ENCODE measurements at places on chromosomes 3 and 15. TPM values are rescaled to one million over a fixed set of nuclear protein-coding genes. Genes with fewer than 3 reads are reported as not detected.

The TM6SF1 gene
- polyA plus RNA-seq = 17.9 TPM

GRCh38 chr3:194168994-194169393 lies 33.0 kb downstream of the HES1 start:
- H3K4me3 ChIP-seq = no peak overlapping the region
- no peak overlapping the region for H3K27ac ChIP-seq
- DNase-seq = no peak
- no peaks in the 10 kb centered on the region for H3K36me3 ChIP-seq
- peaks cover 2% of the 10 kb centered on the region for H3K27me3 ChIP-seq
- no peaks in the 10 kb centered on the region for H3K4me1 ChIP-seq

GRCh38 chr3:28645149-28645548 lies 296.5 kb upstream of the AZI2 start:
- no peak overlapping the region for H3K27ac ChIP-seq
- no peak for DNase-seq

The CCDC54 gene
- 0.32 TPM for polyA plus RNA-seq

DNA sequence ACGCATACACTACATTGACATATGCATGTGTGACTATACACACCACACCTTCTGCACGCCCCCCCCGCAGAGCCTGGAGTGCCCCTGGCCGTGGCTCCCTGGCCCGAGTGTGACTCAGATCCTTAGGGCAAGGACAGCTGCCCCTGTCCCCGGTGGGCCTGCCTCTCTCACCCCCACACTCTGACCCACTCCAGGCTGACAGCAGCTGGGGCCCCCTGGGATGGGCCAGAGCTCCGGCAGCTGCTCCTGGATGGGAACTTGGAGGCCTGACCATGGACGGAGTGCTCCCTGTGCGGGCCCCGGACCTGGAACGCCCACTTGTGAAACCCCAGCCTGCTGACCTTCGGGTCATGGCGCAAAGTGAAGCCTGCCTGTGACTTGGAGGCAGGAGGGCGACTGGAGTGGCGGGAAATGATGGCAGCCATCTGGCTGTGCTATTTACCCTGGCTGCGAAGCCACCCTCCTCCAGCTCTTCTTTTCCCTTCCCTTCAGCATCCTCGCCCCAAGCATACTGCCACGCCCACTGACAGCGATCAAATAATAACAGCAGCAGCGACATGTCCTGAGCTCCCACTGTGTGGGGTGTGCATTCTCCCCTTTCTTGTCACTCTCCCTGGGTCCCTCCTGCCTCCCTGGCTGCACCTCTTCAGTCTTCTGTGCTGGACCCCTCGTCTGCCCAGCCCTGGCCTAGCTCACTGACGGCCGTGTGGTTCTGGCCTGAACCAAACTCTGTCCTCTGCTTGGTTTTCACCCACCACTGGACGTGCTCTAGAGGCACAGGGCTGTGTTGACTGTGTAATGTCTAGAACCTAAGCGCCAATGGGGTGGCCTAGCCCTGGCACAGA lies 90.7 kb upstream of the MEF2A start:
- no peaks in the 10 kb centered on the region for H3K4me1 ChIP-seq
- H3K36me3 ChIP-seq = no peaks in the 10 kb centered on the region
- H3K27me3 ChIP-seq = peaks cover 2% of the 10 kb centered on the region
- H3K4me3 ChIP-seq = no peak overlapping the region
- no peak overlapping the region for H3K27ac ChIP-seq
- no peak for DNase-seq

The C2CD4A gene
- not detected for polyA plus RNA-seq

The SLC24A5 gene
- not detected for polyA plus RNA-seq

GRCh38 chr15:101641129-101641764 lies 10.9 kb downstream of the TM2D3 start:
- DNase-seq = peak; percentile 54
- H3K27me3 ChIP-seq = no peaks in the 10 kb centered on the region
- H3K4me1 ChIP-seq = peaks cover 22% of the 10 kb centered on the region
- H3K36me3 ChIP-seq = peaks cover 8% of the 10 kb centered on the region

DNA sequence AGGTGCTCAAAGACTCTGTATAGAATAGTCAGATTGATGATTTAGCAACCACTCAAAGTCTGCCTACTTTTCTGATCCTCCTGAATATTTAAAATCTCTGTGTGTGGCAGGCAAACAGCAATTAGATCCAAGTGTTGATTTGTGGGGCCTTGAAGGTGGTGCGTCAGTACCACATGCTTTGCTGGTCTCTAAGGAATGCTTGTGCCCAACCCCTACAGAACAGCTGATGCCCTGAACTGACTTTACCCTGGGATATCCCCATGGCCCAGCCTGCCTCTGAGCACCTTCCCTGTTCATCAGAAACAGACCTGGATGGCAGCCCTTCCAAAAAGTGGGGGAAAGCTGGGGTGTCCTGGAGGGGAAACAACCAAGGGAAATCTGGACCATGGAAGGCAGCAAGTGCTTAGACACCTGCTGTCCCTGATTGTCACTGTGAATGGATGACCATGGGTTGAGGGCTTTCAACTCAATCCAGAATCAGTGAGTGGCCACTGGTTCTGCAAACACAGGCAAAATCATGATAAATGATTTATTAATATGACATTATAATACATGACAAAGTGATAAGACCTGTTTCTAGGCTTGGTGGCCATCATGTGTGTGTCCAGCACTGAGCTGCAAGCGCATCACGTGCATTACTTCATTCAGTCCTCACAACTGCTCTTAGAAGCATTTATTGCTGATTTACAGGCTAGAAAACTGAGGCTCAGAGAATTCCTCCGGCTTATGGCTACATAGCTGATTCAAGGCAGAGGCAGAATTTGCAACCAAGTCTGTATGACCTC lies 76.1 kb upstream of the TPM1 start:
- H3K4me3 ChIP-seq = no peak overlapping the region
- H3K36me3 ChIP-seq = no peaks in the 10 kb centered on the region
- no peaks in the 10 kb centered on the region for H3K27me3 ChIP-seq
- no peak for DNase-seq
- H3K27ac ChIP-seq = no peak overlapping the region

DNA sequence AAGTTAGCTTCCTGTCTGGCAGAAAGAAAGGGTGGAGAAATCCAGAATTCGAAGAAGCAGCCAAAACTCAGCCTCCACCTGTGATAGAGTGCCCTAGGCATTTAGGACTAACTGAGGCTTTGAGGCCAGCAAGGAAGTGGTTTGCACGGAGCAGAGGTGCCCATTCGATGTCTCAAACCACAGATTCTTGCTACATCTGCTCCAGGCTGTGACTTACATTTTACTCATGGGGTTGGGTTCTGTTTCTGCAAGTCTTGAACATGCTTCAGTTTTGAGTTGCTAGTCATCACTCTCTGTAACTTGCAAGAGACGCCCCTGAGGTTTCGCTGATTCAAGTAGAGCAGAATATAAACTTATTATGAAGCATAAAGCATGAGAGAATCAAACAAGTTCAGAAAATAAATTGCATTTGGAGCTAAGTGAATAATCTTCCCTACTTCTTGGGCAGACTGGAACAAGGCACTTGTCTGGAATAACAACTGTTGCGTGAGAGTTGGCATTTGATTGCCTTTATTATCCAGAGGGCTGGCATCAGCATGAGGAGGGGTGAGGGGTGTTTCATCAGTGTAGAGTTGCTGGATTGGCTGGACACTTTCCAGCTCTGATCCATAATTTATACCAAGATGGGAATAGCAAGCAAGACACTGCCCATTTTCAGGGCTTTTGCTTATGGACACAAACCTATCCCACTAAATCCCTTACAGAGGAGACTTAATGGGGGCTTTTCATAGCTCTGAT lies 256.5 kb downstream of the AGBL1 start:
- H3K36me3 ChIP-seq = no peaks in the 10 kb centered on the region
- H3K27me3 ChIP-seq = peaks cover 5% of the 10 kb centered on the region
- H3K4me3 ChIP-seq = no peak overlapping the region
- H3K27ac ChIP-seq = no peak overlapping the region
- no peaks in the 10 kb centered on the region for H3K4me1 ChIP-seq
- no peak for DNase-seq

The PCSK6 gene
- polyA plus RNA-seq = not detected

- no peak overlapping the region for H3K4me3 ChIP-seq
- no peak for DNase-seq
- no peak overlapping the region for H3K27ac ChIP-seq
- no peaks in the 10 kb centered on the region for H3K36me3 ChIP-seq
Observed at GRCh38 chr15:60898896-60899295, 330.2 kb downstream of the RORA start.

The CCDC33 gene
- not detected for polyA plus RNA-seq

DNA sequence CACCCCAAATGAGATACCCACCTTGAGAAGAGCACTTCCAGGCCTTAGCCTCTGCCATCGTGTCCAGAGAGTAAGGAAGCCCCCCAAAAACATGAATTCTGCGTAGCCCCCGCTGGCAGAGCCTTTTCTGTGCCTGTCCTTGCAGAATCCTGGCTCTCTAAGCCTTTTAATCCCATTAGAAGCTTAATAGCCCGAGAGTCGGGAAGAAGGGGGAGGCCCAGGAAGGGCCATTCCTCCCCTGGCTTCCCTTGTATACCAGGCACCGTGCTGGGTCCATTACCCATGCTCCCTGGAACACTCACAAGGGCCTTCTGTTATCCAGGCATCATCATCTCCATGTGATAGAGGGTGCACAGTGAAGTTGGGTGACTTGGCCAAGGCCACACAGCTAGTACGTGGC lies 7.1 kb downstream of the SPTBN5 start:
- peaks cover 30% of the 10 kb centered on the region for H3K4me1 ChIP-seq
- no peak overlapping the region for H3K4me3 ChIP-seq
- DNase-seq = no peak
